ENCODE measurements at places on chromosomes 6 and 20. TPM values are rescaled to one million over a fixed set of nuclear protein-coding genes. Genes with fewer than 3 reads are reported as not detected.

OARD1 gene
- 4.6 TPM for total RNA-seq

SYCP2 gene
- 0.74 TPM for total RNA-seq

C20orf202 gene
- 0.09 TPM for total RNA-seq

PLN gene
- total RNA-seq, result 0.27 TPM

ZNF391 gene
- 1.4 TPM for total RNA-seq

HLA-DOA gene
- total RNA-seq, result not detected

CENPQ gene
- 2.9 TPM for total RNA-seq

HLA-DQA1 gene
- not detected for total RNA-seq

DEFB132 gene
- not detected for total RNA-seq

OR12D3 gene
- not detected for total RNA-seq

DNA sequence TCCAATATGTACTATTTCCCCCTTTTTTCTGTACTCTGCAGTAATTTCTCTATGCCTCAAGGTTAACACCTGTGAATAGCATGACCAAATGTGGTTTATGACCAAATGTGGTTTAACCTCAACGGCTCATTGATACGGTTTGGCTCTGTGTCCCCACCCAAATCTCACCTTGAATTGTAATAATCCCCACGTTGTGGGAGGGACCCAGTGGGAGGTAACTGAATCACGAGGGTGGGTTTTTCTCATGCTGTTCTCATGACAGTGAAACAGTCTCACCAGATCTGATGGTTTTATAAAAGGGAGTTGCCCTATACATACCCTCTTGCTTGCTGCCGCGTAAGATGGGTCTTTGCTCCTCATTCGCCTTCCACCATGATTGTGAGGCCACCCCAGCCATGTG is 18.7 kb downstream of the DEK start:
- no peak for DNase-seq

DNA sequence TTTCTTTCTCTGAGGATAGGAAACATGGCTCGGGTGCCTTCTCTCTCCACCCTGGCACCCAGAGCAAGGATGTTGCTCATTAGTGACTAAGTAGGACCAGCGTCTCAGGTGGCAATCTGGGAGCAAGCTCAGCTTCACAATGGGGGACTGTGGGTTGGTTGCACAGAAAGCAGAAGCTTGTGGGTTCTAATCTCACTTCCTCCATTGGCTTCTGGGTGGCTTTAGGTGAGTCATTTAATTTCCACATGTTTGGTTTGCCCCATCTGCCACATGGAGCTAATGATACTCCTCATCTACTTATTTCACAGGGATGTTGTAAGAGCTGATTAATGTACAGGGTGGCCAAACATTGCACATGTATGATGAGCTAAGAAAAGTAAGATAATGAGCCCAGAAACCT is 54.8 kb upstream of the AKIRIN2 start:
- peak; percentile 90 for DNase-seq

DNA sequence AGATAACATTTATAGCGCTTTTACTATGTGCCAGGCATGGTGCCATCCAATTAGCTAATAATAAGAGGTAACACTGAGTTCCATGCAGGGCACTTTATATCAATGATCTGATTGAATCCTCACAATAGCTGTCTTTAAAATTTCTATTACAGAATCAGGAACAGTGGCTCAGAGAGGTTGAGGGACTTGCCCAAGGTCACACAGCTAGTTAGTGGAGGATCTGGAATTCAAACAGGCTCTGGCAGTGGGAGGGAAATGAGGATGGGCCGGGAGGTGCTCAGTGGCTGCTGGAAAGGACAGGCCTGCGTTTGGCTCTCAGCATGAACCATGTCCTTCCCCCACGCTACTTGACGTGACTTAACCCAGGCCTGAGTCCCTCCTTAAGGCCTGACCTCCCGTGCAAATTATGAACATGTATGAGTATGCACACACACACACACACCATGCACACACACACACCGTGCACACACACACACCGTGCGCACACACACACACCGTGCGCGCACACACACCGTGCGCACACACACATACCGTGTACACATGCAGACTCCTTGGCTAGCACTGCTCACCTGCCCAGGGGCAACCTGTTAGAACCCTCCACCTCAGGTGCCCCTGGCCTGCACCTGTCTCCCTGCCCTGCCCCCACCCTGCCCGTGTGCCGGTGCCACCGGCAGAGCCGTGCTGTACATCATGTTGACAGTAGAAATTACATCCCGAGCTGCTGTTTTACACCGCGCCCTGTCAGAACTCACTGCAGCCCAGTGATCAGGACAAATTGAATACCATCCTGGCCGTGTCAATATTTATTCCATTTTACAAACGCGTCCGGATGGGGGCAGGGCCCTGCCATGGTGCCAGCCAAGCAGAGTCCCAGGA is 43.7 kb downstream of the CDH22 start:
- no peak for DNase-seq

DNA sequence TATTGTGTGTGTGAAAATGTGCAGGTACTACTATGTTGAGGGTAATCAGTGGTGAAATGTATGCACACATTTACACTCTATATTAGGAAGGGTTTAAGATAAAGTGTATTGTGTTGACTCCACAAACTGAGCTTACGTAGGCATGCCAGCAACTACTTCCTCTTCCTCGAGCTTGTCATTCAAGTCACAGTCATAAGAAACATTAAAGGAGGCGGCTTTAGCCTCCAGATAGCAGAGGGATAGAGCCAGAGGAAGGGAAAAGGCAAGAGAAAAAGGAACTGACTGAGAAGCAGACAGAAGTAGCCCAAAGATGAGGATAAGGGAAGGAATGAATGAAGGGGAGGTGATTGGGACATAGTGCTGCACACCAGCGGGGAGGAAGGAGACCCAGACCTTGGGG is 55.2 kb downstream of the SMLR1 start:
- DNase-seq, result no peak

DNA sequence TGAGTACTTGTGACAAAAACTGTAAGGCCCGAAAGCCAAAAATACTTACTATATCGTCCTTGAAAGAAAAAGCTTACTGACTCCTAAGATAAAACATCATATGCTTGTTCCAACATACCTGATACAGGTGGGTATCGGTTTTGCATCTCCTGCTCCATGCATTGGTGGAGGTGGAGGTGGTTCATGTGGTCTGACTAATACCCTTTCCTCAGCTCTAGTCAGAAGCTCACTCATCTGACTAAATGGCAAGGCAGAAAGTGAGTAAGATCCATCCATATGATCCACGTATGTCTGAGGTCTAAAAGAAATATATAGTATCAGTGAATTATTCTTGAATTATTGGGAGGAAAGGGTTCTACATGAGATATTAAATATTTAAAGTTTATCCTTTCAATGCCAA is 76.2 kb downstream of the WASF1 start:
- DNase-seq, result no peak

- no peak for DNase-seq
Measured at GRCh38 chr6:142373268-142374090, 71.7 kb downstream of the ADGRG6 start.

DNA sequence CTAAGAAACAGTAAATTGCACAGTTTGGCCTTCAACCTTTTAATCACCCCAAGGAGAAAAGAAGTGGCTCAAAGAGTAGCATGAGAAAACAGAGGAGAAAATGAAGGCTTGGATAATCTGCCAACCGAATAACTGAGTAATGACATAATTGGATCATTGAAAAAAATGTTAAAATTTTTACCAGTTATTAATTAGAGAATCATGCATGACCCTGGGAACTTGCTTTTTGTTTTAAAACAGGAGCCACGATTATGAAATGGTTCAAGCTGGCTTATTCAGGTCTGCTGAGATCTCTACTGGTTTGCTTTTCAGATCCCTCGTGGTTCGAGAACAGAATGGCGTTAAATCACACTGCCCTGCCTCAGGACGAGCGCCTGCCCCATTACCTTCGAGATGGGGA is at the start of gene OPN5:
OPN5 (plus strand) TSS at position 301 of the 400 bp plus-strand sequence; CDS start at position 336, 35 bp downstream.
- no peak for DNase-seq

- DNase-seq, result peak; percentile 43
Measured at GRCh38 chr6:4180652-4181255, 45.4 kb upstream of the ECI2 start.

DNA sequence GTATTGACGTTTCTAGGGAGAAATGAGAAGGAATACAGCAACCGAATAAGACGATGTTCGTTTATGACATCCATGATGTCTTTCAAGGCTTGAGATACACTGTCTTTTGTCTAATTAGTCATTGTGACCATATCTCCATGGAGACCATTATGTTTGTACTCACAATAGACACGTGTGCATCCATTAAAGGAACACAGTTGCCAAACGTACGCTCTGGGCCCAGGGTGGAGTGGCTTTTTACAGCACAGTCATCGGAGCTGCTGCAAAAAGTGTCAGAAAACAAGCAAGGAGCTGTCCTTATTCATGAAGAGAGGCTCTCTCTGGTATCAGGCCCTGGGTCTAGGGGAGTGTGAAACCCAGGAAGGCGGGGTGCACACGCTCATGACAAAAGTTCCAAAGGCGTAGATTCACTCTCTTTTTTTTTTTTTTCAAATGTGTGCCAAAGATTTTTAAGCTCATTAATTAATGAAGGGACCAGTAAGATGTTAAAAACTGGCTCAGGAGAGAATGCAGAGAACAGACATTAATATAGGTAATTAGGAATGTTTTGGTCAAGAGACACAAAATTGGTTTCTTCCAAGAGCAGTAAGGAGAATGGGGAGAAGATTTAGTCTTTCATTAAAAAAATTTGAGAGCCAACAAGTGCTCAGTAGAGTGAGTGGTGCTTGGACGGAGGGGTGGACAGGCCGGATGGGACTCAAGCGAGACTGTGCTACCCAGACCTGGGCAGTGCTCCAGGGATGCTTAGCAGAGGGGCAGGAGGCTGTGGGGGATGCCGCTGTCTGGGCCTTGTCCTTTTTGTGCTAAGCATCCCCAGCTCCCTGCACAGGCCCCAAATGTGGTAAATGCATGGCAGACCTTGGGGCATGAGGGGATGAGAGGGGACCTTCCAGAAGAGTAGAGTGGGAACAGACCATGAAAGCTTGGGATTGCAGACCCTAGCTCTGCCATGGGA is 34.9 kb upstream of the GTSF1L start:
- no peak for DNase-seq

DNA sequence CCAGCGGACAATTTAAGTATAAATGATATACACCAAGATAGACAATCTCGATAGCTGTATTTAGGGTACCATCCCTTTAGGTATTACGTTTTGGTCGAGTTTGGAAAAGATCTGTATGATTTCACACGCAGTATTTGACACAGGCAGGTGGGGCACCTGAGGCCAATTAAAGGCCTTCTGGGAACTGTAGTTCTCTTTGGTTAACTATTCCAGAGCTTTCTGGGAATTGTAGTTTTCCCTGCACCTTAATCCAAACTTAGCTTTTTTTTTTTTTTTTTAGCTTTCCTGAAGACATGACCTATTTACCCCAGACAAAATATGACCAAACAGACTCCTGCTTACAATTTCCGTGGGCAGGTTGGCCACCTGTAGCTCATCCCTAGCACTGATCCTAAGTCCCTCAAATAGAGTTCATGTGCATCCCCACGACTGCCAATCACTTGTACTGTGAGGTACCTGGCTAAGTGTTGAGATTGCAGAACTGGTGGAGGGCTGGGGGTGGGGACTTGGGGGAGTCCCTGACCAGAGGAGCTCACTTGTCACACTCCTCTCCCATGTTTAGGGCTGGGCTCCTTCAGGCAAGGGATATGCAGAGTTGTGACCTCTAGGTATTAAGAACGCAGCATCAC is 999 bp upstream of the EHMT2 start:
- DNase-seq, result peak; percentile 56

DNA sequence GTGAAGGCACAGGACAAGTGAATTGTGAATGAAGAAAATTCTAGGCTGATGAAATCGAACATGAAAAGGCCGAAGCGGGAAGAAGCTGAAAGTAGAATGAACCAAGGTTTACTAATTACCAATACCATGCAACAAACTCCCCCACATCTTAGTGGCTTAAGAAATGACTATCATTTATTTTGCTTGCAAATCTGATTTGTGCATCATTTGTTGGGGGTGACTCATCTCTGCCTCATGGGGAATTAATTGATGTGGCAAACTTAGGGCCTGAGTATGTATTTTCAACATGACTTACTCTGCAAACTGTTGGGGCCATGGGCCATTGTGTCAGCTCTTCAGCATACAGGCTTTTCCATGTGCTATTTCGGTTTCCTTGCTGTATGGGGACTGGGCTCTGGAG is 26.8 kb downstream of the PPP1R14C start:
- DNase-seq, result peak; percentile 49

GRCh38 chr6:166567107-166567506 is 19.4 kb downstream of the RAMACL start:
- DNase-seq, result peak; percentile 91

GRCh38 chr6:33426590-33427511 is 7.0 kb downstream of the SYNGAP1 start:
- no peak for DNase-seq

- DNase-seq, result no peak
Measured at GRCh38 chr6:167815296-167815980, 11.3 kb upstream of the AFDN start.

DNA sequence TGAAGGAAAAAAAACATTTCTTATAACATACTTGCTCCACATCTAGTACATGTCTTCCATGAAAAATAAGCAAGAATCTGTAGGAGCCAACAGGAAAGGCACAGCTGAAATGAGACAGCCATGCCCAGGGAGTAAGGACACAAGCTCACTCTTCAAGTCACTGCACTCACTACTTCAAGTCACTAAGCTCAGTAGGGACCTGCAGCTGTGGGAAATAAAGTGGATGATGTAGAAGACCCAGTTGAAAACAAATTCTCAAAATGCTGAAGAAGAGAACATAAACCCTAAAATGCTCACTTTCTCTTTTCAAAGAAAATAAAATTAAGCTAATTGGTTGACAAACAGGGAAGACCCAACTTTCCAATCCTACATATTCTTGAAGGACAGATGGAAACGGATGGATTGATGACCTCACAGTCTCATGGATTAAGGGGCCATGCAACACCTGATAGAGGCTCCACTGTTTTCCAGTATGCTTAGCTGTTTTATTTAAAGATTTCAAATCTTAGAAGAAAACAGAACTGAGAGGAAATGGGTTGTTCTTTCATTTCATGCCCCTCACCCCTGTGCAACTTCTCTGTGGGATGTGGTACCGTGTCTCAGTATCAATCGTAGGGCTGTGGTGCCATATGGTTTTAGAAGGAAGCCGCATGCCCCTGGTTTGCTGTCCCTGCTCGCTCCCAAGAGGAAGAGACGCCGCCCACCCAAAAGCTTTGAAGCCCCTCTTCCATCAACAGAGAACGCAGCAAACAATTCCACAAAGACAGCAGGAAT is 133.3 kb downstream of the WDR27 start:
- no peak for DNase-seq

GRCh38 chr6:82954356-82954755 is 111.3 kb downstream of the UBE3D start:
- DNase-seq, result peak; percentile 35

- DNase-seq, result no peak
Measured at GRCh38 chr20:57555457-57556184, 5.3 kb upstream of the PCK1 start.

- DNase-seq, result peak; percentile 32
Measured at GRCh38 chr6:144661116-144661806, 376.1 kb downstream of the UTRN start.

Measured in fibroblast of the aortic adventitia (primary cell).